ENCODE measurements at places on chromosomes 5 and 9. TPM values are rescaled to one million over a fixed set of nuclear protein-coding genes. Genes with fewer than 3 reads are reported as not detected.

GRCh38 chr5:108867656-108868055, 120.0 kb downstream of the FER start:
- no peak for DNase-seq
- no peak overlapping the region for H3K27ac ChIP-seq
- H3K36me3 ChIP-seq, result no peaks in the 10 kb centered on the region

DNA sequence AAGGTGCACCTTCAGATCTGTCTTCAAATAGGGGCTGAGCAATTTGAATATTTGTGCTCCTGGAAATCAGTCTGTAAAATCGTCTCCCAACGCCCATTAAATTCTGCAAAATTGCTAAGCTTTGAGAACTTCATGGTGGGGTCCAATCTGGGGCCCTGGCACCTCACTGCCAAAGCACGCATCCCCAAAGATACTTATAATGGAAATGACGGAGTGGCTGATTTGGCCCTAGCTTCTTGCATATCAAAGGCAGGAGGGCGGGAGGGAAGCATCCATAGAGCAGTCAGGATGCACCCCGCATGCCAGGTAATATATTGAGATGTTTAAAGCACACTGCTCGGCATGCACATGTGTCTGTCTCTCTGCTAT, 422.3 kb downstream of the EBF1 start:
- DNase-seq, result no peak
- no peaks in the 10 kb centered on the region for H3K27me3 ChIP-seq
- no peak overlapping the region for H3K27ac ChIP-seq

Gene C9
- total RNA-seq, result 0.13 TPM

GRCh38 chr5:56685503-56686217, 129.7 kb upstream of the MAP3K1 start:
- no peaks in the 10 kb centered on the region for H3K36me3 ChIP-seq
- H3K4me1 ChIP-seq, result peaks cover 24% of the 10 kb centered on the region
- no peaks in the 10 kb centered on the region for H3K27me3 ChIP-seq
- no peak overlapping the region for H3K4me3 ChIP-seq
- H3K27ac ChIP-seq, result peak overlapping the region; percentile 68

Gene CDKN2B
- total RNA-seq, result 0.19 TPM

GRCh38 chr5:1536871-1537602, 13.3 kb upstream of the LPCAT1 start:
- H3K27ac ChIP-seq, result peak overlapping the region; percentile 54
- no peak for DNase-seq
- no peaks in the 10 kb centered on the region for H3K36me3 ChIP-seq
